ENCODE measurements at places on chromosomes 7 and 10. TPM values are rescaled to one million over a fixed set of nuclear protein-coding genes. Genes with fewer than 3 reads are reported as not detected.
A peak's percentile ranks its signal among the peaks of the same experiment; 100 is the strongest.

CRTAC1 gene
- 7.9 TPM for total RNA-seq

DNA sequence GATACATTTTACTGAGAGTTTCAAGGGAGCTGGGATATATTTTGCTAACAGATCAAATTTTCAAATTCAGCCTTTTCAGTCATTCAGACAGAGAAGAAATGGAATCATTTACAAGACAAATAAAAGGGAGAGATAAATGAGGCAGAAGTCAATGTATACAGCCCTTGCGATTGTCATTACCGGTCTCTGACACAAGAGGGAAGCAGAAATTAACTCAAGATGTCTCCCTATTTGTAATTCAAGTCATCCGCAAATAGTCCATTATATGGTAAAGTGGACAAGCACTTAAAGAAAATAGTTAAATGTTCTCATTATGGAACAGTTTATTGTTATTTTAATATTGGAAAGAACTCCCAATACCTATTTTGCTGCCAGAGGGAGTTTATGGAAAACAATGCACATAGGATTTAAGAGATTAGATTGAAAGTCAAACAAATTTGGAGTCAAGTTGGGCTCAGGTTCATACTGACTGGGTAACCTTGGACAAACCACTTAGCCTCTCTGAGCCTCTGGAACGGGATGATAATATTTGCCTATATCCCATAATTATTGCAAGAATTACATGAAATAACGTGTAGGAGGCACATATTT is 89.3 kb upstream of the PRKCQ start:
- DNase-seq = no peak

GRCh38 chr7:147968046-147968610 is 622.4 kb upstream of the C7orf33 start:
- no peak for DNase-seq

- peak; percentile 55 for DNase-seq
Observed at GRCh38 chr7:108001764-108002725, 916 bp downstream of the LAMB1 start.

- no peak for DNase-seq
Observed at GRCh38 chr10:60377955-60378354, 11.7 kb downstream of the ANK3 start.

DNA sequence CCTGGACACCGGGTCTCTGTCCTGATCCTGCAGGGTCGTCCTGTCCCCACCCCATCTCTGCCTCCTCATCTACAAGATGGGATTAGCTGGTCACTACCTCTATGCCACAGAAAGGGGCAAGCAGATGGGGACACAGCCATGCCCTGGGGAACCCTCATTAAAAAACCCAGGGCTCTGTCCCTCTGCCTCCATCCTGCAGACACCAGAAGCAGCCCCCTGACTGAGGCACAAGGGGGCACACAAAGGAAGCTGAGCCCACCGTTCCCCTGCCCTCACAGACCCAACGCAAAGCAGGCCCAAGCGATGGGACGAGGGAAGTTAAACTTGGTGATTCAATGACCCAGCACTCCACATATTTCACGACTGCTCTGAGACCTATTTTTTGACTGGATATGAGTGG is 142.4 kb downstream of the TCERG1L start:
- DNase-seq = no peak

GRCh38 chr10:26815500-26815899 is 45.3 kb downstream of the ABI1 start:
- no peak for DNase-seq

PRSS37 gene
- not detected for total RNA-seq

GAD2 gene
- total RNA-seq = not detected

DNA sequence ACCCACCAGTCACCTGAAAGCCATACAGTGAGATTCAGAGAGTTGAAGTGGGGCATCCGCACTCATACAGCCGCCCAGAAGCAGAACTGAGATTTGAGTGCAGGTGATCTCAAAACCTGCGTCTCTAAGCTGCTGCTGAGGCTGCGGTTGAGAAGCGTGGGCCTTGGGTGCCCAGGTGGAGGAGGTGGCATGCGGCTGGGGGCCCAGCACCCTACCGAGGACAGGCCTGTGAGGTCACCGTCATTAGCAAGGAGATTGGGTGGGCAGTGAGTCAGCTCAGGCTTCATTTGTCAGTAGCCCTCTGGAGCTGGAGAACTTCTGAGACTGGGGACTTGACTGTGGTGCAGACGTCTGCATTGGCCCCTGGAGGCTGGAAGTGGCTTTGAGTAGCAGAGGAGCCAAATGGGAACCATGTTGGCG is 29.8 kb downstream of the ZMIZ1 start:
- DNase-seq = no peak

- no peak for DNase-seq
Observed at GRCh38 chr10:78617115-78617514, 451.7 kb upstream of the ZMIZ1 start.

DNA sequence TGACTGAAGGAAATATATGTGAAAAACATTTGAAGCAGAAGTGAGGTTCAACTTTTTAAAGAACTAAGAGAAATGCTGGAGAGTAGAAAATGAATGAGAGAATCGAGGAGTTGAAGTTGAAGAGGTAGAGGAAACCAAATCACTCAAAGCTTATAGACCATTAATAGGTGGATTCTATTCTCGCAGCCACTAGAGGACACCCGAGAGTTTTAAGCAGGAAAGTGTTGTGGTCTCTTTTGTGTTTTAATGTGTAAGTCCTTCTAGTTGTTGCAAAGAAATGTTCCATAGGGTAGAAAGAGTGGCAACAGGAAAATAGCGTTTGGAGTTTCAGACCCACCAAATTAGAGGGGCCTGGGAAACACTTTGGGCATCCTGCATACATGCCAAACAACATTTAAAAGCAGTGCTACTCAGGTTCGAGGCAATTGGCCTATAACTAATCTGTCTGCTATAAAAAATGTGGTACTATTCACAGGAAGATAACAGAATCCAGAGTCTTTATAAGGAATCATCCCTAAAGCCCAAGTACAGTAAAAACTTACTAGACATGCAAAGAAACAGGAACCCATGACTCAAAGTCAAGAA is 75.3 kb upstream of the TAS2R16 start:
- DNase-seq = no peak

ABCB1 gene
- 2.3 TPM for total RNA-seq

NUDT1 gene
- total RNA-seq = 11.1 TPM

- DNase-seq = no peak
Observed at GRCh38 chr10:12559578-12560178, 210.3 kb downstream of the CAMK1D start.

GRCh38 chr7:88431882-88432281 is 125.2 kb upstream of the STEAP4 start:
- DNase-seq = no peak

GRCh38 chr10:109259293-109259692 is 664.0 kb downstream of the XPNPEP1 start:
- DNase-seq = no peak

GRCh38 chr10:132543916-132544743 is 6.5 kb downstream of the INPP5A start:
- no peak for DNase-seq

VPS37D gene
- 1.5 TPM for total RNA-seq

GRCh38 chr10:30284865-30285594 is 64.0 kb downstream of the MTPAP start:
- no peak for DNase-seq

GRCh38 chr7:135964791-135965190 is 12.4 kb downstream of the MTPN start:
- no peak for DNase-seq

- no peak for DNase-seq
Observed at GRCh38 chr7:94049615-94050014, 45.5 kb upstream of the BET1 start.

NME8 gene
- total RNA-seq = 1.2 TPM

DNA sequence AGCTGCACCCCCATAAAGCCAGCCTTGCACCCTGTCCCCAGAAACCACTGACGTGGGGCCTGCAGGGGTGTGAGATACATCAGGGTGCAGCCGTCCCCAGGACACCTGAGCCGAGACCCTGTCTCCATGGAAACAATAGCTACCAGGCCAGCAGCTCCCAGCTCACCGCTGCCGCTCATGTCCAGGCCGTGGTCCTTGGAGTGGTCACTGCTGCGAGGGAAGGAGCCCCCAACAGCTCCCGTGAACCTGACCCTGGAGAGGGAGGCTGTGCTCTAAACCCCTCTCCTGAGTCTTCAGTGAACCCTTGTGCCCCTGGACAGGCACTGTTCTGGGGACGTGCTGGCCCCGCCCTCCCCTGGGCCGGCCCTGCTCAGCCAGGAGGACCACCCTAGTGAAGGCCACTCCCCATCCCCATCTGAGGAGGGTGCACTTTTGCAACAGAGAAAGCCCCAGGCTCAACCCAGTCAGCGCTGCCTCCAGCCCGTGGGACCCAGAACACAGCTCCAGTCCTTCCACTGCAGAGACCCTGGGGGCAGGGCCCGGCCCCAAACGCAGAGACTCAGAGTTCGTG is 19.6 kb upstream of the INPP5A start:
- DNase-seq = no peak

- no peak for DNase-seq
Observed at GRCh38 chr7:1559626-1560590, 3.9 kb upstream of the TMEM184A start.

DNA sequence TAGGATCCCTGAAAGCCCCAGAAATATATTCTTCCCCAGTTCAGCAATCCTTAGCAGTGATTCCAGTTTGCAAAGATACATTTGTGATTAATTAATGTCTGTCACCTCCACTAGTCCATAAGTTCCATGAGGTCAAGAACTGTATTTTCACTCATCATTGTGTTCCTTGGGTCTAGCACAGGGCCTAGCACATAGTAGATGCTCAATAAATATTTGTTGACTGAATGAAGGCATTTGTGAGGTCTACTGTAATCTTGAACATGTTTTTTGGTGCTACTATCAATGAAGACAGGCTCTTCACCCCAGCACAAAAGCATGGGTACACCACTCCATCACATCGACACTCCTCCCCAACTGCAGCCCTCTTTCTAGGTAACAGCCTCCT is 30.8 kb upstream of the PAX2 start:
- DNase-seq = no peak

GRCh38 chr7:108178398-108178797 is 48.2 kb upstream of the LAMB4 start:
- DNase-seq = no peak

DNA sequence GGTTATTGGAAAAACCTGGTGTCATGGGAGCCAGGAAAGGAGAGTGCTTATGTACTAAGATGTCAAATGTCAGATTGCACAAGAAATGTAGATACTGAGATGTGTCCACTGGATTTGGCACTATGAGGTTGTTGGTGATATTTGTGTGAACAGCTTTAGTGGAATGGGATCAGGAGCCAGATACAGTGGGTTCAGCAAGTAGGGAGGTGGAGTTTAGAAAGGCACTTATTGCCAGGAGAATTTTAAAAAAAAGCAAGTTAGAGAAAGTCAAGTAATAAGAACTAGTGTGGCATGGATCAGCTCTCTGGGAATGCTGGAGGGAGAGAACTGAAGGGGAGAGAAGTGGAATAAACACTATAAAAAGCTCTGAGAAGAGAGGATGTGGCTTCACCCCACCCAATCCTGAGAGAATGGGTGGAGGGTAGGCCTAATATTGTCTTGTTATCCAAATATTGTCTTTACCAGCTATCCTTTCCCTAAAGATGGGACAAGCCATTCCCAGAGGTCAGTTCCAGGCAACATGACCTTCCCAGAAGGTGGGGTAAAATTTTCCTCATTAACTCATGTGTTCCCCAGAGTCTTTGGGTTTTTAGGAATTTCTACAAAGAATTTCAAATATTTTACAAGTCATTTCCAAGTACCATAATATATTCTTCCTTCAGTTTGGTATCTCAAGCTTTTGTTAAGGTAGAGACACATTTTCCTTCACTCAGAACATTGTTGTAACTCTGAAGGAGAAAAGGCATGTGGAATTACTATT is 42.3 kb downstream of the ENTPD1 start:
- no peak for DNase-seq

- no peak for DNase-seq
Observed at GRCh38 chr7:47521816-47522561, 59.9 kb downstream of the TNS3 start.

DNA sequence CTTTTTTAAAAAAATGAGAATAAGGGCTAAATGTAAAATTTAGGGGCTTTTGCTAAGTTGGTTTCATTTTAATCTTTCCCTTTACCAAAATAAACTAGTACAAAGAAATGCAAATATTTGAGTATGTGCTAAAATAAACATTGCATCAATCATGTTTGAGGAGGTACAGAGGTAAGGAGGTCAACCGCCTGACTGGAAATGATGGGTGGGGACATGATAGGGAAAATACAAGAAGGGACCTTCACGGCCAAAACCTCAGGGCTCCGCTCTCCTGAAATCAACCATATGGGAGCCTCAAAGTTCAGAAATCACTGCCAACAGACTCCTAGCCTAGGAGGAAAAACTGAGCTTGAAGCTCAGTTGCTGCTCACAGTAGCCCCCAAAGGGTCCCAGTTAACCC is 207.6 kb downstream of the AHR start:
- no peak for DNase-seq

PAX4 gene
- not detected for total RNA-seq

DNA sequence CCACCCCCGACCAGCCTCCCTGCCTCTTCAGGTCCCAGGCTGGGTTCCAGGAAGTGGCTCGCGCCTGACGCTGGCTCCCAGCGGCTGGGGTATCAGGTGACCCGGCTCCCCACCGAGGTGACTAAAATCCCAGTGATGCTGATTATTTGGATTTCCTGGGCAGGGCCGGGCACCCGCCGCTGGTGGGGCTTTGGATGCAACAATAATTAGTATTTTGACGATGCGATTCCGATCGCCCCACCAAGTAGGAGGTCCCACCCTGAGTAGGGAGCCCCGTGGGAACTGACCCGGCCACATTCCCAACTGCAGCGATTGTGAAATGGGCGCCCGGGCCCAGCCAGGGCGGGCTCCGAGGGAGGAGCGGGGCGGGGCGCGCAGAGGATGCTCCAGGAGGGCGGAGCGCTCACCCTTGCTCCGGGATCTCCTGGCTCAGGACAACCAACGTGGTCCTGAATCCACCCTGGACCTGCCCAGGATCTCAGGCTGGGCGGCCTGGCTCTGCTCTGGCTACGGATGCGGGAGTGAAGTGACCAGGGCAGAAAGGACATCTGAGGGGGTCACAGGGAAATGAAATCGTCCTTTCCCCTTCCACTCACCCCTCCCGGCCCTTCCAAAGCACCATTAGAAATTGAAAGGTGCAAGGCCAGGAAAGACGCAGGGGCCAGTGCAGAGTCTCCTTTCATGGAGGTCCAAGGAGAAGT is 32.6 kb downstream of the DUSP5 start:
- DNase-seq = peak; percentile 86

ANKRD7 gene
- total RNA-seq = not detected

DNA sequence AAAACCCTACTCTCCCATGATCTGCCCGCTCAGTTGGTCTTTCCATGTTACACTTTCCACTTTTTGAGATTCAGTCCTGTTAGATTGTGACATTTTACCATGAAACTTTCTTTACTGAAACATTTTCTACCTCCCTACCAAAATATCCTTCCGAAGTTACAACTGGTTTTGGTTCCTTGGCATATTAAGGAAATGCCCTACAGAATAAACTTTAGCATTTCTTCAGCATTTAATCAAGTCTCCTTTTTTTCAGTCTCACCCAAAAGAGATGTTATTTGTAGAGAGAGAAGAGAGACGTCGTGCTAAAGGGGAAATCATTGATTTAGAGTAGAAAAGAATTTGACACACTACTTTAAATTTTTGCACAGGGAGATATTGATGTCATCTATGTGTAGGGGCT is 9.7 kb upstream of the FEZF1 start:
- no peak for DNase-seq

GRCh38 chr10:49303711-49304110 is 4.7 kb downstream of the C10orf71 start:
- no peak for DNase-seq
